ENCODE measurements at places on chromosomes 3 and 15.
A peak's percentile ranks its signal among the peaks of the same experiment; 100 is the strongest.

GRCh38 chr15:29890336-29891095 is 68.2 kb upstream of the TJP1 start:
- DNase-seq: no peak

GRCh38 chr3:185253645-185254410 is at the start of gene EHHADH:
TSS of gene EHHADH (minus strand) at chr3:185254049. CDS start at chr3:185254022, 27 bp downstream.
- DNase-seq: peak; percentile 31

DNA sequence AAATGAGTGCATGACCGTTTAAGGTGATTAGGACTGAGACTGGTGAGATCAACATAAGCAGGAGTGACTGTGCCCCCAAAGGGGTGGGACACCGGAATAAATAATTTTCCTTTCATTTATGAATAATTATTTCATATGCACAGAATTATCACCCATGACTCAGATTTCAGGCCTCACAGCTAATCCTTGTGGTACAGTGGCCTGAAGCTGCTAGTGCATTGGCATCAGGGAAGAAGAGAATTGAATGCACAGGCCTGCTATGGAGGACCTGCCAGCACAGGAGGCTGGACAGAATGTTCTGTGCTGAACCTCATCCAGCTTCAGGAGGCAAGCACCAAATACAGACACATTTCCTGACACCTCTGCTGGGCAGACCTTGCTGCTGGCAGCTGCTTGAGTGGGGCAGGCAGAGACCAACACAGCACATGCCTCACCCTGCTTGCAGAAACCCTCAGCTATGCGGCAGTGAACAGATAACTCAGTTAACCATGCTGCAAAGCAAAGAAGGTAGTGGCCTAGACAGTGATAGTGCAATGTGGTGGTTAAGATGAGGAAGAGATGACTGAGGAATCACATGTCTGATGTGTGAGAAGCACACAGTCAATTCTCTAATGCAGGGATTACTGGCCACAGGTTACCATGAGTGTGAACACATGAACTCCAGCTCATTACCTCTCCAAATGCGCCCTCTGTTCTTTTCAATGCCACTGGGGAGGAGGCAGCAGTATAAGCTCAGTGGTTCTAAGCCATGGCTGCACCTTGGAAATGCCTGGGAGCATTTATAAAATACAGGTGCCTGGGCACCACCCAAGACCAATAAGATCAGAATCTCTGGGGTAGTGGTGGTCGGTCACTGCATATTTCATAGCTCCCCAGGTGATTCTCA is 68.1 kb upstream of the SCN5A start:
- DNase-seq: no peak

DNA sequence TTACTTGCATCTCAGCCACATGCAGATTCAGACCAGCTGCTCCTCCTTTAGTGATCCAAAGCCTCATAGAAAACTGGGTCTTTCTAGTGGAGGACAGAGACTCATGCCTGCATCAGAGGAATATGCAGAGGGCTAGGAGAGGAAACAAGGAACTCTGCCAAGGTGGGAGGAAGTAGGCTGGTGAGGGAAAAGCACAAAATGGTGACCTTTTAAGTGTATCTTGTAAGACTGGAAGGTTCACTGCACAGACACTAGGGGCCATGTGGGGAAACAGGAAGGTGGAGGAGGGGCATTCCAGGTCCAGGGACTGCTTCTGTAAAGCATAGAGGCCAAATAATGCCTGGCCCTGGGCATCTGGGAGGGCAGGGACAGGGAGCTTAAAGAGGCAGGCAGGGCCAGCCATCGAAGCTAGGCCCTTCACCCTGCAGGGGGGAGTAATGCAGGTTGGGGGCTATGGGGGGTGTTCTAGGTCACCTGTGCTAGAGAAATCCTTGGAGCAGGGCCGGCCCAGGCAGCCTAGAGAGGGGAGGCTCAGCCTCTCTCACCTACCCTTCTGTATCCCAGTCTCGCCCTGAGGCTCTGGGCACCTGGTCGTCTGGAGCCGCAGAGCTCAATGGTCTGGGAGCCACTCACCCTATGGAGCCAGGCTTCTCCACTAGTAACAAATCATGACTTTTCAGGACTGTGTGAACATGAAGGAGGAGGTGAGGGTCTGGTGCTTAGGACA is 117.7 kb downstream of the DNAJB8 start:
- DNase-seq: no peak

GRCh38 chr3:189195302-189195701 is 23.5 kb downstream of the TPRG1 start:
- DNase-seq: no peak

DNA sequence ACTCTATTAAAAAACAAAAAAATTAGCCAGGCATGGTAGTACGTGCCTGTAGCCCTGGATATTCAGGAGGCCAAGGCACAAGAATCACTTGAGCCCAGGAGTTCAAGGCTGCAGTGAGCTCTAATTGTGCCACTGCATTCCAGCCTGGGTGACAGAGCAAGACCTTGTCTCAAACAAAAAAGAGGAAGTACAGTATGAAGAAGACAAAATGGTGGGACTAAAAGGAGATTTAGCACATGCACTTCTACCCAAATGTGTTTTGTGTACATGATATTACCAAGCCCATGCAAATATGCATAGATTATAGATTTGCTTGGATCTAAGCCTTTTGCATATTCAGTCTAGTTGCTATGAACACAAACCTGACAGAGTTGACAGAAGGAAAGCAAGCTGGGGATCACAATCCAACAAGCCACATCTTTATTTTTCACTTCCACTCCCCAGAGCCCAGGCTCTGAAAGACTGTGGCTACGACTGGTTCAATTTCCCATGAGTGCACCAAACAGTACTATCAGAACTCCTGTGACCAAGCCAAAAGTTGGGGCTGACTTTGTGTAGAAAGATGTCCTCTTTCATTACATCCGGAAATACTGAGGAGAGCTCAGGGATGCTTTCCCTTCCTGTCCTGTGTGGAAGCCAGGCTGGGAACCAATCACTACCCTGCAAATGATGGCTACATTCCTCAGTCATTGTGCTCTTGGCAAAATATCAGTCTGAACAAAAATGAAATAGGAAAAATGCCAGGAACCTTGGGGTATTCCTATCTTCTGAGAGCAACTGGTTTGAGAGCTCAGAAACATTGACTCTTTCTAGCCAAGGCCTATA is 49.4 kb downstream of the TGM4 start:
- no peak for DNase-seq

- no peak for DNase-seq
Observed at GRCh38 chr15:101570241-101570640, 80.7 kb upstream of the PCSK6 start.

- DNase-seq: no peak
Observed at GRCh38 chr3:64167351-64167750, 57.9 kb downstream of the PRICKLE2 start.

GRCh38 chr3:112303764-112304325 is 9.8 kb upstream of the SLC9C1 start:
- DNase-seq: no peak

GRCh38 chr3:53239800-53240199 is 16.0 kb downstream of the TKT start:
- no peak for DNase-seq

DNA sequence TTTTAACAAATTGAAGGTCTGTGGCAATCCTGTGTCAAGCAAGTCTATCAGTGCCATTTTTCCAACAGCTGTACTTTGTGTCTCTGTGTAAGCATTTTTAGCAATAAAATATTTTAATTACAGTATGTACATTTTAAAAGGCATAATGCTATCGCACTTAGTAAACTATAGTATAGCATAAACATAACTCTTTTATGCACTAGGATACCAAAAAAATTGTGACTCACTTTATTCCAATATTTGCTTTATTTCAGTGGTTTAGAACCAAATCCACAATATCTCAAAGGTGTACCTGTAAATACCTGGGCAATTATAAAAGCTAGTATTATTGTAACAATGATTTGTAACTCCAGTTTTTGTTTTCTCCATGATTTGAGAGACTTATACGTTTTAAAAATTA is 46.5 kb downstream of the FRMD5 start:
- DNase-seq: no peak

DNA sequence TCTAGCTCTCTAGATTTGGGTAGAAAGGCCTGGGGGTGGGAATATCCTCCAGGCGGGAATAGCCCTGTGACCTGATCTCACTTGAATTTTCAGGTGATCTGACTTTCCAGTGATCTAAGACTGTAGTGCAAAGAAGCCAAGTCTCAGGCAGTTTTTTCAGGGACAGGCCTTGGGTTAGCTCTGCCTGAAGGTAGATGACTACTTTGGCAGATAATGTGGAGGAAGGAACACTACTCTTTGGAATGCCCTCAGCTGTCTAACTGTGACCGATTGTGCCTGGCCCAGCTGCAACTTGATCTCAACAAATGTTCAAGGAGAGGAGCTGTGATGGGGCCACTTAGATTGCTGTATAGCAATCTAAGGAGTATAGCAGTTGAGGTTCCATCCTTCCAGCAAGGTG is 193.7 kb downstream of the TCF12 start:
- DNase-seq: no peak

DNA sequence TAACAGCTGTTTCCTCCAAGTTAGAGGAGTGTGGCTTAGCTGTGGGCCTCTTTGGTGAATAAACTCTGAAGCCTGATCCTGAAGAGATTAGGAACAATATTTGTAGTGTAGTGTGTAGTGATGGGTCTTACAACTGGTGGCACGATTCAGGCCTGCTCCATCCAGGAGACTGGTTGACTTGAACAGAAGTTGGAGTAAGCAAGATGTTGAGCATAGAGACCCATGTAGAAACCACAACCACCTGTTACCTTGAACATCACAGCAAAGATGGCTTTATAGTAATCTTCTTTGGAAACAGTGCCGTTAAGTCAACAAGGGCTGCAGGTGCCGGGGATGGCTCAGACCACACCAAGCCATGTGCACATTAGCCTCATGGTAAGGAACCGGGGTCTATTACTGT is 74.2 kb upstream of the RASGRP1 start:
- DNase-seq: no peak

- no peak for DNase-seq
Observed at GRCh38 chr3:149560001-149560400, 85.5 kb downstream of the TM4SF4 start.

DNA sequence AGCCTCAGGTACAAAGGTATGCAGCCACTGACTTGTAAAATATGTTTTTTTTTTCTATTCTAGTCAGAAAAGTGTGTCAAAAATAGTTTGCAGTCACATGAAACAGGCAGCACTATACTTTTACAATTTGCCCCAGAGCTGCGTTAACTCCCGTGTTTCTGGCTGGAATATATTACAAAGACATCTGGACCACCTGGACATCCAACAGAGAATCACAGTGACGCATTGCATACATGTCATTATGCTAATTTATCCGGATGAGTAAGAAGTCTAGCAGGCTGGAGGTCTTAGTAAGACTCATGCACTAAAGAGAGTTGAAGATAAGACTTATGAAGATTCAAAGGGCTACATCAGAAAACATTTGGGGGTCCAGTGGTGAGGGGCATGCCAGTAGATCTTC is 39.2 kb upstream of the STRIT1 start:
- no peak for DNase-seq

DNA sequence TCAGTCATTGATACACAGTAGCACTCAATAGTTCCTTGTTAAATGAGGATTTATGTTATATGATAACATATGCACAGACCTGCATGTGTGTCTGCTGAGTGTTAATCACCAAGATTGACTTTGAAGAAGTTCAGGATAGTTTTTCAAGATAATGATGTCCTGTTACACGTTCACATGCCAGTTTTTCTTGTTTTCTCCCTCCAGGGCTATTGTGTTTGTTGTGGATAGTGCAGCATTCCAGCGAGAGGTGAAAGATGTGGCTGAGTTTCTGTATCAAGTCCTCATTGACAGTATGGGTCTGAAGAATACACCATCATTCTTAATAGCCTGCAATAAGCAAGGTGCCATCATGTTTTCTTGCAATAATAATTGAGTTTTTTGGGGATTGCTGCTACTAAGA is 9.8 kb downstream of the SRPRB start:
- no peak for DNase-seq

- no peak for DNase-seq
Observed at GRCh38 chr3:101884776-101885175, 35.5 kb downstream of the NFKBIZ start.

DNA sequence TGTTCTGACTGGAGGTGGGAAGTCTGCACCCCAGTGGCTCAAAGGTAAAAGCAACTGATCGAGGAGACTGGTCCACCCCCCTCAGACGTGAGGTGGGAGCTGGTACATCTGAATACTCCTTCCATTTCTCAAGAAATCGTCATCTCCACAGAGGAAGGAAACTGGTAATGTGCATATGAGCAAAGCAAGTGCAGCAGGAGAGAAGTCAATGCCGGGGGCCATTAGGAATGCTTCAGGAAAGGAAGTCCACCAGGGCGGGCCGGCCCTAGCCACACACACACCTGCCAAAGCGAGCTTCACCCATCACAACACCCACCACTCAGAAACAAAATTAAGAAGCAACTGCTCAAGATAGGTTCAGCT is 8.5 kb downstream of the TBC1D2B start:
- no peak for DNase-seq

- no peak for DNase-seq
Observed at GRCh38 chr3:140424726-140425125, 253.1 kb upstream of the TRIM42 start.

- no peak for DNase-seq
Observed at GRCh38 chr15:90087454-90088154, 14.7 kb downstream of the IDH2 start.

DNA sequence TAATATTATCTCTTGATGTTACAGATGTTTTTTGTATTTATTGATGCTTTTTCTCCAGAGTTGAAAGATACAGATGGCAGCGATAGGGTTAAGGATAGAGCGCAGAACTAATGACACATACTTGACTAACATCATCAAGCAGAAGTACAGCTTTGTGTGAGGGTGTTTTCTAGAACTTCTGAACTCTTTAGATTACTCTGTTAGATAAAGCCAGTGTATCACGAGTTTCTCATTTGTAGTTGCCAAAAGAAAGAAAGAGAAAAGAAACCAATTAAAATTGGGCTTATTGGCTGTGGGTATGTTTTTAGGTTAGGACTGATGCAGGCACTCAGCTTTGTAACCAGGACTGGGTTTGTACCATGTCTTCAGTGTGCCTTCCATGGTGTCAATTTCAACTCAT is 6.6 kb upstream of the GPR171 start:
- DNase-seq: no peak

- no peak for DNase-seq
Observed at GRCh38 chr3:188974856-188975599, 196.7 kb upstream of the TPRG1 start.

GRCh38 chr3:80052271-80052670 is 284.5 kb upstream of the ROBO1 start:
- no peak for DNase-seq
